Renal cortical epithelial cell (primary cell): ENCODE measurements at places on chromosomes 3 and 15.
A peak's percentile ranks its signal among the peaks of the same experiment; 100 is the strongest.

DNA sequence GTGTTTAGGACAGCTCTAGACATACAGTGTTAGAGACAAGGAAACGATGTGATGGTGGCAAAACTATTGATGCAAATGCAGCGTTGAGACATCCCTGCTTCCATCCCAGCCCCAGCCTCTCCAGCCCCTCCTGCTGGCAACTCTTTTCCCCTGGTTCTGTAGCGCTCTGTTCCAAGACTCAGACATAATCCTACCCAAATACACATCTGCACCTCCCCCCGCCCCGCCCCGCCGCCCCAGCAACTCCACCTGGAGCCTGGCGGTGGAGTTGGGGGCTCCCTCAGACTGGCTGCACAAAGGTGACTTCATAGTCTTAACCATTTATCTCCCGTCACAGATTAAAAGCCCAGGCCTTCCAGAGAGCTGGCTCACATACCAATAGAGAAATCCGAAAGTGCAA, 7.2 kb upstream of the SEC22A start:
- DNase-seq: peak; percentile 22

GRCh38 chr3:12188328-12188648, 29.6 kb upstream of the TIMP4 start:
- no peak for DNase-seq

- no peak for DNase-seq
These were observed 27.3 kb downstream of the MYO1E start for GRCh38 chr15:59345326-59345725.

DNA sequence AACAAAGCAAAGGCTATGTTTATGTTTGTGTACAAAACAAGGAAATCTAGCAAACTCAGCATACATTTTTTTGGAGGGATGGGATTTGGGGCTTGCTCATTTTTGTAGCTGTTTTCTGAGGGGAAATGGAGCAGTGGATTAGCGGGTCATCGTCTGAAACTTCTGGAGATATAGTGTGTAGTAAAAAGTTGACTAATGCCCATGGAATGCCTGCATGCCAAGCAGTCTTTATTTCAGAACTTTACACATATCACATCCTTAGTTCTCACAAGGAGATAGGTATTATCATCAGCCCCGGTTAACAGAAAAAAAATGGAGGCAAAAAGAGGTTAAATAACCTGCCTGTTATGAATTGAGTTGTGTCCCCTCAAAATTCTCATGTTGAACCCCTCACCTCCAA, 47.1 kb downstream of the ATP13A4 start:
- DNase-seq: no peak

GRCh38 chr15:49190586-49190985, 20.5 kb downstream of the GALK2 start:
- DNase-seq: no peak

DNA sequence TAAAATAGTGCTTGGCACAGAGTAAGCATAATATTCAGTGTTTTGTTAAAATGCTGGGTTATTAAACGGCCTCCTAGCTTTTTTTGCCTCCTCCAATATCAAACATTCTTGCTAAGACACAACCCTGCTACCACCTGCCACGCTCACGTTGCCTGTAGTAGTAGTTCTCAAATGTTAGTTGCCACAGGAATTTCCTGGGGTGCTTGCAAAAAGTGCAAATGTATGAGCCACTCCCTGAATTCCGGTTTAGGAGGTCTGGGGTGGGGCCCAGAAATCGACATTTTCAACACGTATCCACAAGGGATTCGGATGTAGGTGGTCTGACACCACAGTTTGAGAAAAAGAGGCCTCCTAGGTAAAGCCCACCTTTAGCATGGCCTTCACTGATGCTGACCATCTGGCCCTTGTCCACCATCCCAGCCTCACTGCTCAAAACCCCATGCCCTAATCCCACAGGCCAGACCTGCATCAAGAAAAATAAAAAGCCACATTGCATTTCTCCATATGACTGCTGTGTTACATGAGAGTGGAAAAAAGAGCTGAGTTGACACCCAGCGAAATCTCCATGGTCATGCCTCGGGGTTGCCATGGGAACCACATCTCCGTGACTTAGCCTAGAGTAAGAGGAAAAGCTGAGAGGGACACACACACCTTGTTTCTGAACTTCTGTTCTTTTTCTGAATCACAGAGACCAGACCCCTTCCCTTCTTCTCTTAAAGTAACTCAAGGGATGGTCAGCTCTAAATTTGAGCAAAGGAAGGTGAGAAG, 116.4 kb upstream of the HES1 start:
- DNase-seq: no peak

DNA sequence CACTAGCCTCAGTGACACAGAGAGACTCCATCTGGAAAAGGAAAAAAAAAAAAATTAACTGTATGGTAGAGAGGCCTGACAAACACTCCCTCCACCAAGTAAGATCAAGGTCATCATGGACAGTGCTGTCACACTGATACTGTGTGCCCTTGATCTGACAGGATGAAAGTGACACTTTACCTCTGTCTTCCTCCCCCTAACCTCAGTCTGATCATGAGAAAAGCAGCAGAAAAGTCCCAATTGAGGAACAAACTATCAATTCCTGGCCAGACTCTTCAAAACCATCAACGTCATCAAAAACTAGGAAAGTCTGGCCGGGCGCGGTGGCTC, 26.7 kb downstream of the PGPEP1L start:
- no peak for DNase-seq

- DNase-seq: no peak
These were observed 165.2 kb upstream of the THBS1 start for GRCh38 chr15:39415634-39416033.

GRCh38 chr15:61421470-61421869, 192.4 kb upstream of the RORA start:
- no peak for DNase-seq

- DNase-seq: no peak
These were observed 1435.9 kb downstream of the OTOL1 start for GRCh38 chr3:162932503-162932902.

- no peak for DNase-seq
These were observed 51.6 kb downstream of the CYP19A1 start for GRCh38 chr15:51286816-51287215.

- DNase-seq: peak; percentile 23
These were observed 4.6 kb downstream of the SNX4 start for GRCh38 chr3:125515421-125515820.

DNA sequence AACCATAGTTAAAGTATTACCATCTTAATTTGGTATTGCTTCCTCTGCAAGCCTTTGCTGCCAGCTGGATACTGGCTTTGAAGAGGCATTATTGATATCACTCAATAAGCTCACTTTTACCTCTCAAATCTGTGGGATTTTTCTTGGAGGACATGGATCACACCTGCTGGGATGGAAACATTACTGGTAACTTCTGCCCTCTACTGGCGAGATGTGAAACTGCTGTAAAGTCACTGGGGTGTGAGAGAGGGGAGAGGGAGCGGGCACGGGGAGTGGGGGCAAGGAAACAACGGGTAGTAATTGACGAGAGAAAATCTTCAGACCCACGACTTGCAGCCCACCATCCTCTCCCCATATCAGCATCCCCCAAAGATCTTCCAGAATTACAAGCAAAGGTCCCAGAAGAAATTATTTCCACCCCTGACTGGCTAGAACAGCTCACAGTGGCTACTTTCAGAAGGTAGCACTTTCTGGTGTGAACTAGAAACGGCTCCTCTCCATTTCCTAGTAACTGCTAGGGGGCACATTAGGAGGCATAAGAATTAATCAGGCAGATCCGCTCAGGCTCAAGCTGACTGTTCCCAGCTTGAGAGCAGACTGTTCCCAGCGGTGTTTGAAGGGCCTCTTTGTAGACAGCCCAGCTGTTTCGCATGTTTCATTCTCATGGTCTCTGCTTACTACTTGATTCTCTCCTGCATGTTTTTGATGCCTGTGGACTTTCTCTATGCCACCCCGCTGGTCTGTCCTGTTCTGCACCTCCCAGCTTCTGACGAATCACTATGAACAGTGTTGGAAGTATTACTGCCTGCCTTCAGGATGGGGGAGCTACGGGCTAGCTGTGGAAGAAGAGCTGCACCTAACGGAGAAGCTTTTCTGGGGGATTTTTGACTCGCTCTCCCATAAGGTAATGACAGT, 230.4 kb upstream of the CHRM5 start:
- peak; percentile 49 for DNase-seq

DNA sequence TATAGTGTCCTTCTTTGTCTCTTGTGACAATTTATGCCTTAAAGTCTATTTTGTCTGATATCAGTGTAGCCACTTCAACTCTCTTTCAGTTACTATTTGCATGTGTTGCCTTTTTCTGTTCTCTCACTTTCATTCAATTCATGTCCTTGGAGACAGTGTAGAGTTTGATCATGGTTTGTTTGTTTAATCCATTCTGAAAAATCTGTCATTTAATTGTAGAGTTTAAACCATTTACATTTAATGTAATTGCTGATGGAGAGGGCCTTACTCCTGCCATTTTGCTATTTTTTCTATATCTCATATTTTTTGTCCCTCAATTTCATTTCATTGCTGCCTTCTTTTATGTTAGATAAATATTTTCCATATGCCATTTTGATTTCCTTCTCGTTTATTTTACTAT, 42.3 kb downstream of the LSM3 start:
- no peak for DNase-seq

DNA sequence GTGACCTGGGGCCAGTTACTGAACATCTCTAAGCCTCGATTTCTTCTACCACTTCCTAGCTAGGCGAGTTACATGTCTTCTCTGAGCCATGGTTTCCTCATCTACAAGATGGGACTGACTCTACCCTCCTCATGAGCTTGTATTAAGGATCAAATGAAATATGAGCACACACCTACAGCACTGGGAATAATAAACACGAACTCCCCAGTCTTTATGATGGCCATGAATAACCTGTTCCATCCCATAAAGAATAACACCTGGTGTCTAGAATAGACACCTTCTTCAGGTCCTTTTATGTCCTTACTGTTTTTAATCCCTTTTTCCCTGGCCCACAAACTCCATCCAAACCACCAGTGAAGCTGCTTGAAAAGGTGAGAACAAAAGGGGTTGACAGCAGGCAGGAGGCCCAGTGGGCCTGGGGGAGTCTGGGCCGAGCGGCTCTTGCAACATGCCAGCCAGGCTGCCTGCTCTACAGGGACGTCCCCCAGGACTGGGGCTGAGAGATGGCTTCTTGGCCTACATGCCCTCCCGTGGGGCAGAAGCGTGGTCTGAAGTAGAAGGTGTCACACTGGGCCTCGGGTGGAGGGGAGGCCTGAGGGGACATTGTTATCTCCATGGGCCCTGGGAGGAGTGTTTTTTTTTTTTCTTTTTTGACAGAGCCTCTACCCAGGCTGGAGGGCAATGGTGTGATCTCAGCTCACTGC, 178.2 kb downstream of the RAB11A start:
- no peak for DNase-seq

- no peak for DNase-seq
These were observed 24.9 kb downstream of the ETFA start for GRCh38 chr15:76286271-76286879.

DNA sequence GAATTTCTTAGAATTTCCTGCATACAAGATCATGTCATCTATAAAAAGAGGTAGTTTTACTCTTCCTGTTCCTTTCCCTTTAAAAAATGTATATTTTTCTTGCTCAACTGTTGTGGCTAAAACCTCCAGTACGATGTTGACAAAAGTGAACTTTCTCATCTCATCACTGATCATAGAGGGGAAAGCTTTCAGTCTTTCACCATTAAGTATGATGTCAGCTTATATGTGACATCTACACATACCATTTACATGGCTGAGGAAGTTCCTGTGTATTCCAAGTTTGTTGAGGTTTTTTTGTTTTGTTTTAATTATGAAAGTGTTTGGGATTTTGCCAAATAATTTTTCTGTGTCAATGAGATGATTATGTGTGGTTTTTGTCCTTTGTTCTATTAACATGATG, 173.6 kb downstream of the PLD1 start:
- no peak for DNase-seq

GRCh38 chr3:152471814-152472671, 203.3 kb downstream of the MBNL1 start:
- peak; percentile 57 for DNase-seq

- no peak for DNase-seq
These were observed 4.6 kb upstream of the HACD3 start for GRCh38 chr15:65525622-65526021.

DNA sequence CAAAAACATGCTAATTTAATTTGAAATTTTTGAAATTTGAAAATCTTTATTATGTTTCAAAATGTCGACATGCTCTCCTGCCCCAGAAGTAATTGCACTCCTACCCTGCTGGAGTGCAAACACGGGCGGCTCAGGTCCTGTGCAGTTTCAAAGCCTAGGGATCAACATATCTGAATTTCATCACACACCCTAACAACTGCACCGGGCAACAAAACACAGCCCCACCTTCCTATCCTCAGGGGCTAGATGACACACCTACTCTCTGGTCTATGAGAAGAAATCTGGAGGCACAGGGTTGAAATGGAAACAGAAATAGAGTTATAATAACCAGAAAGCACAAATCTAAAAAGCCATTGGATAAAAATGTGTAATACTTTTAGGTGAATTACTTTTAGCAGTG, 61.4 kb downstream of the BFSP2 start:
- no peak for DNase-seq

- DNase-seq: no peak
These were observed 20.1 kb downstream of the SPTBN5 start for GRCh38 chr15:41873711-41874110.

- peak; percentile 20 for DNase-seq
These were observed 114.7 kb upstream of the ALDH1A3 start for GRCh38 chr15:100764778-100765466.

GRCh38 chr3:183650554-183650953, 15.1 kb downstream of the KLHL24 start:
- DNase-seq: no peak

DNA sequence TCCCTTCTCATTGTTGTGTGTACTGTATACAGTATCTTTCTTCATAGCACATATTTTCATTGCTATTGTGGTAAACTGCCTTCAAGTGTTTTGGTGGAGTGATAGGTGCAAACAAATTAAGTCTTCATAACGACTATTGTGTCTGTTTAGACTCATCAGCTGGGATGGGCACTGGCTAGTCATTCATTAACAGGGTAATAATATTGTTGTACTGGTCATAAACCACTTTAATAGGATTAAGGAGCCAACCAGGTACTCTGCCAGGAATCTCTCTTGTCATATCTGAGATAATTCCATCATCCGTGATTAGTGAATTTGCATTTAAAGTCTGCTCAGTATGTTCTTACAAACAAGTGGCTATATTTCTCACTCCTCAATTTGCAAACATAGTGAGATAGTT, 10.2 kb upstream of the TMEM45A start:
- DNase-seq: no peak

GRCh38 chr3:113070681-113071113, 79.9 kb downstream of the GTPBP8 start:
- peak; percentile 90 for DNase-seq

GRCh38 chr3:133849346-133849745, 43.7 kb downstream of the SRPRB start:
- no peak for DNase-seq

- DNase-seq: no peak
These were observed 1022.7 kb downstream of the IGSF11 start for GRCh38 chr3:118011910-118012309.
